ENCODE measurements at places on chromosomes 4 and X. TPM values are rescaled to one million over a fixed set of nuclear protein-coding genes. Genes with fewer than 3 reads are reported as not detected.

Gene RRH
- total RNA-seq, result 0.06 TPM

Gene GPR34
- not detected for total RNA-seq

Gene TLR10
- total RNA-seq, result 0.02 TPM

Gene GPR119
- not detected for total RNA-seq

Gene NRK
- total RNA-seq, result not detected

Gene POU3F4
- total RNA-seq, result not detected

Gene TMEM150C
- total RNA-seq, result 1.2 TPM

Gene ARHGAP6
- total RNA-seq, result 0.11 TPM

Gene FOXR2
- total RNA-seq, result not detected

Gene RASL11B
- 0.13 TPM for total RNA-seq

Gene P2RY8
- total RNA-seq, result not detected

Gene XAGE2
- not detected for total RNA-seq

Gene BEX1
- total RNA-seq, result not detected

Gene TBC1D9
- 7.3 TPM for total RNA-seq

Gene GLRB
- 0.92 TPM for total RNA-seq

Gene ODAPH
- total RNA-seq, result not detected

Gene TEX13B
- total RNA-seq, result 0.08 TPM

Gene SULT1E1
- total RNA-seq, result not detected

Gene CTAG1B
- not detected for total RNA-seq

Gene SLC25A5
- 745 TPM for total RNA-seq

Gene CDKL2
- 0.91 TPM for total RNA-seq
